IMR-90 (cell line): ENCODE measurements at places on chromosomes 13 and 19. TPM values are rescaled to one million over a fixed set of nuclear protein-coding genes. Genes with fewer than 3 reads are reported as not detected.

Gene C19orf67
- not detected in 2 replicates for total RNA-seq

DNA sequence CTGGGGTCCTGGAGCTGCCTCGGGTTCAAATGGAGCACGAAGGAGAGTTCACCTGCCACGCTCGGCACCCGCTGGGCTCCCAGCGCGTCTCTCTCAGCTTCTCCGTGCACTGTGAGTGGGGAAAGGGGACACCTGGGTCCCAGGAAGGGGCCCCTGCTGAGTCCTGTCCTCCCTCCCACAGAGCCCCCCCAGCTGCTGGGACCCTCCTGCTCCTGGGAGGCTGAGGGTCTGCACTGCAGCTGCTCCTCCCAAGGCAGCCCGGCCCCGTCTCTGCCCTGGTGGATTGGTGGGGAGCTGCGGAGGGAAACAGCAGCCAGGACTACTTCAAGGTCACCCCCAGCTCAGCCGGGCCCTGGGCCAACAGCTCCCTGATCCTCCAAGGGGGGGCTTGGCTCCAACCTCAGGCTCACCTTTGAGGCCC, 11.0 kb upstream of the SIGLEC11 start:
- DNase-seq, result no peak

DNA sequence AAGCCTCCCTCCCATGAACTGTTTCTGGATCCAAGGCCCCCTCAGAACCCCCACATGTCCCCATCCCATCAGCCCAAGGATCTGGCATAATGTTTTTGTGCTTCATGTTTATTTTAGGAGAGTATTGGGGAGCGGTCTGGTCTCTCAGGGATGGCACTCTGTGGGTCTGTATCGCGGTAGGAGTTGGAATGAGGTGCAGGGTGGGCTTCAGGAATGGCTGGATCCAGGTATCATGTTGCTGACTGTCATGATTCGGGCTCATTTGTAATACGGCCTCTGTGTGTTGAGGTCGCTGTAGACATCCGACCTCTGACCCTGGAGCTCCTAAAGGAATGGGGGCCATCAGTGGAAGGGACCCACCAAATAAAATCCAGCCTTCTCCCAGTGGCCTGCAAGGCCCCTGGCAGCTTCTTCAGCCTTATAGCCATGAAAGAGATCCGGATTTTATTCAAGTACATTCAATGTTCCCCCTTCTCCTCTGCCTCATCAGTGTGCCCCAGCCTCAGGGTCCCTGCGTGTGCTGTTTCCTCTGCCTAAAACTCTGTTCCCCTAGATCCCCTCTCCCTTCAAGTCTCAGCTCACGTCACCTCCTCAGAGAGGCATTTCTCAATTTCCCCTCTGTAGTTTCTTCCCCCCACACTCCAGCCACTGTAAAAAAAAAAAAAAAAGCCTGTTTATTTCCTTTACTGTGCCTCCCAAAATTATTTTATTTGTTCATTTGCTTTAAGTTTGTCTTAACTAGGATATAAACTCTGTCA, 2.2 kb downstream of the HCST start:
- DNase-seq, result no peak

Gene INSL3
- total RNA-seq, result not detected in 2 replicates

Gene ZNF534
- not detected in 2 replicates for total RNA-seq

- no peak for DNase-seq
These were observed 107.6 kb downstream of the SOX1 start for GRCh38 chr13:112174476-112175110.

GRCh38 chr13:91399189-91400062, 1.0 kb downstream of the GPC5 start:
- DNase-seq, result no peak
